ENCODE measurements at places on chromosomes 1 and 21.

- DNase-seq, result no peak
Observed at GRCh38 chr1:97366984-97367383, 553.9 kb downstream of the DPYD start.

GRCh38 chr1:204321665-204322064 lies 38.1 kb downstream of the PLEKHA6 start:
- no peak for DNase-seq

- DNase-seq, result peak; percentile 52
Observed at GRCh38 chr21:44801468-44802395, at the start of gene UBE2G2. Gene UBE2G2 (minus strand): TSS chr21:44801820. CDS start chr21:44801748, 72 bp downstream.

GRCh38 chr1:1422465-1423244 lies 1.6 kb upstream of the ANKRD65 start:
- DNase-seq, result no peak

DNA sequence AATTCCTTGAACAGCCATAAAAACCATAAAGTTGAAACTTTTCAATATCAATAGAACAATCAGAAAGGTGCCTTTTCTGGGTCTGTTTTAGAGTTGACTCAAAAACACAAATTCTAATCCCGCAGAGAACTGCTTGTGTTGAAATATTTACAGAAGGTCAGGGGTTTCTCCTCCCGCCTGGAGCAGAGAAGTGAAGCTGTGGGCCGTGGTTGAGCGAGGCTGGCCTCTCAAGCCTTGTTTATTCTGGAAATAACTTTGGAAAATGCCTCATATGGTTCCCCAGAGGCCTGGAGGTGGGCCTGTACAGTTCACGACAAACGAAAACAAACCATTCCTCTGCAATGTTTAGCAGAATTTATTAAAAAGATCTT lies 90.8 kb upstream of the ERRFI1 start:
- no peak for DNase-seq

DNA sequence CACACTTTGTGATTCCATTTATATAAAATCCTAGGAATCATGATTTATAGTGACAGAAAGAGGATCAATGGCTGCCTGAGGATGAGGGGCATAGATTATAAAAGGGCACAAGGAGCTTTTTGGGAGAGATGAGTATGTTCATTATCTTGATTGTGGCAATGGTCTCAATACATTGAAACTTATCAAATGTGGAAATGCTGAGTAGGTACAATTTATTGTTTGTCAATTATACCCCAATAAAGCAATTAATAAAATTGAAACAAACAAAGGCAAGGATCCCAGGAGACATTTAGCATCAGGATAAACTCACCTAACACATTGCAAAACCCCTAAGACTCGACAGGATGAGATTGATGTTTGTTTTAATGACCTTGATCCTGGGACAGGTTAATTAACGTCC lies 153.1 kb upstream of the KLHDC7A start:
- no peak for DNase-seq

- DNase-seq, result no peak
Observed at GRCh38 chr1:217944550-217944949, 313.4 kb downstream of the SPATA17 start.

DNA sequence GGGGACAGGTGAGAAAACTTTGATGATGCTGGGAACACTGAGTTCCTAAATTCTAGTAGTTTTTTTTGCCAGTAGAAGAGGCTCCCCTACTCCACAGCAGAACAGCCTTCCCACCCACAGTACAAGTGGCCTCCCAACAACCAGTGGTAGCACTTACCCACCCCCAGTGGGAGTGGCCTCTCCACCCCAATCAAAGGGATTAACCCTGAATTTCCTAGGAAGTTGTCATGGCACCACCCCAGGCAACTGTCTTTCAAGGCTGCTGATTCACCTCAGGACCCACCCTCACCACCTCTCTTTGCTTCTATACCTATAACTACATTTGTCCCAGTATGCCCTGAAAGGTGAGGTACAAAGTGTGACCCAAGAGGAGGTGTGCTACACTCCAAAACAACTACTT lies 81.4 kb upstream of the PRDX6 start:
- no peak for DNase-seq

DNA sequence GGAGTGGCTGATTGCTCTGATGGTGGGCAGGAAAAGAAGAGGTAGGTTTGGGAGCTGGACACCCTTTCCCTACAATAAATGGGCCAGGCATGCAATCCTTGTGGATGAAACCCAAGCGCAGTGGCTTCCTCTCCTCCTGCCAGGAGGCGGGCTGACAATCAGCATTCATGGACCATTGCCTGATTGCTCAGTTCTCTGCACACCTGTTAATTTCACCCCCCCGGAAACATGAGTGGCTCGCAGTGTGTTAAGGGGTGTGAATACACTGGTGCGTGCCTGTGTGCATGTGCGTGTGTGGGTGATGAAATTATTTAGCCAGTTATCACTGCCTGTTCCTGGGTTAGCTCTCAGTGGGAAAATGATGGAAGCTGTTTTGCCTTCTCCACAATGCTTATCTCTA lies 310.7 kb downstream of the PCP4 start:
- no peak for DNase-seq

DNA sequence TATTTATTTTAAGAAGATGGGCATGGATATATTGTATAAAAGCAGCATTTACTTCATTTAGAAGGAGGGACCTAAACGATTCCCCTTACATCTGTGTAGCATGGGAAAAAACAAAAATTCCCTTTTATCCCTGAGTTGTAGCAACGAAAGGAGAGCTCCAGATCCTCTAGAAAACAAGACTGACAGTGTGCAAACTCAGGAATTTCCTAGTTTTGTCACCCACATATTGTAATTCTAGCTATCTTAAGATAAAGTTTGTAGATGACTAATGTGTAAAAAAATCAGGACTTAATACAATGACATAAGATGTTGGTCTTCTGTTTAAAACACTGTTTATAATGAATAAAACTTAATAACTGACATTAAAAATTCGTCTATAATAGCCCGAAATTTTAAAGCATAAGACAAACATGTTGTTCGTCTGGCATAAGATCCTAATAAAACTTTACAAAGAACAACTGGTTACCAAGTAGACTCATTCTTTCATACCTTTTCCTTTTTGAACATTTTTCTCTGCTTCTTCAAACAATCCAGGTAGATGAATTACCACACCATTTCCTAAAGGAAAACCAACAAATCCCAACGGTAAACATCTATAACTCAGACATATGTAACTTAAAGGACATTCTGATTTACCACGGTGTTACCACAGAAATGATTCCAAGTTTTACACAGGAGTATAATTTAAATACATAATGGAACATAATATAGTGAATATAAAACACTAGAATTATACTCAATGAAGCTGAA lies 15.2 kb downstream of the ADSS2 start:
- no peak for DNase-seq

DNA sequence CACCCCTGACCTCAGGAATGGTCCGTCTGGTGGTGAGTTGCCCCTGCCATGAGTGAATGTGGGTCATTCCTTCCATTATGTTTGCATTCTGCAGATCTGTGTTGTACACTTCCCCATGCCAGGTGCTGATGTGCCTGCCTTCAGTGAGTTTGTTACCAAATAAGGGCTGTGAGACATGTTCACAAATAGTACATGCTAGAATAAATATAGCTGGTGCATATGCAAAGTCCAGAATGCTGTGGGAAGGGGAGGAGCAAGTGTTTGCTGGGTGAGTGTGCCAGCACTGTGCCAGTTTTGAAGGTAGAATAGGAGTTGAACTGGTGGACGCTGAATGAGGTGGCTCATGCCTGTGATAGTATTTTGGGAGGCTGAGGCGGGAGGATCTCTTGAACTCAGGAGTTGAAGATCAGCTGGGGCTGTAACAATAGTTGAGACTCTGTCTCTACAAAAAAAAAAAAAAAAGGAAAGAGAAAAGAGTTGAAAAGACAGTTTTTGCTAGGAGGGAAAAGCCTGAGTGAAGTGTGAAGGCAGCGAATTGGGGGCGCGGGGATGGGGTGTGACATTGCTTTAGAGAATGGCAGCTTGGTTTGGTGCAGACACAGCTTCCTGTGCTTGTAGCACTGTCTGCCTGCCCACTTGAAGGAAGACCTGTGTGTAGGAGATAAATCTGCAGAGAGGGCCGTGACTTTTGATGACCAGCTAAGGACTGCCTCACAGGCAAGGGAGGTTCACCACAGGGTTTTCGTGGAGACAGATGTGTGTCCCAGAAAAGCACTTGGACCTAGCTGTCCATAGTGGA lies 61.1 kb downstream of the LGR6 start:
- DNase-seq, result no peak

DNA sequence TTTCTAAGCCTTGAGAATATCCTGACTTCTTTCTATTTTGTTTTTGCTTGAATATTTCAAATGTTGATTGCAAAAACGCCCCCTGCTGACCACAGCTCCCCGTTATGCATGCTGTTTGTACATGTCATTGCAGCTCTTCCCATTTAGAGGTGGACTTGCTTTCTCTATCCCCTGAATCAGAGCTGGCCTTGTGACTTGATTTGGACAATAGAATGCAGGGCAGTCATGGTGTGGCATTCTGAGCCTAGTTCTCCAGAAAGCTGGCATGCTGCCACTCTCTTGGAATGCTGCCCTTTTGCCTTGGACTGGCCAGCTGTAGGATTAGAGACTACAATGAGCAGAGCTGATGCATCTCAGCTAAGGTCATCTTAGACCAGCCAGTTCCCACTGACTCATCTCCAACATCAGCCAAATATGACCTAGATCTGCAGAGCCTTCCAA lies 1561.5 kb downstream of the MRPL39 start:
- peak; percentile 31 for DNase-seq

All from HS-27A (cell line).